Fibroblast of villous mesenchyme (primary cell): ENCODE measurements at places on chromosomes 3 and 15. TPM values are rescaled to one million over a fixed set of nuclear protein-coding genes. Genes with fewer than 3 reads are reported as not detected.

GRCh38 chr15:93428150-93428549, 339.1 kb upstream of the RGMA start:
- DNase-seq, result no peak

GRCh38 chr15:92883876-92884435, 16.2 kb upstream of the CHD2 start:
- no peak for DNase-seq

- no peak for DNase-seq
Observed at GRCh38 chr15:66779331-66780009, 77.4 kb downstream of the SMAD6 start.

- DNase-seq, result no peak
Observed at GRCh38 chr3:36095238-36095637, 285.1 kb upstream of the STAC start.

DNA sequence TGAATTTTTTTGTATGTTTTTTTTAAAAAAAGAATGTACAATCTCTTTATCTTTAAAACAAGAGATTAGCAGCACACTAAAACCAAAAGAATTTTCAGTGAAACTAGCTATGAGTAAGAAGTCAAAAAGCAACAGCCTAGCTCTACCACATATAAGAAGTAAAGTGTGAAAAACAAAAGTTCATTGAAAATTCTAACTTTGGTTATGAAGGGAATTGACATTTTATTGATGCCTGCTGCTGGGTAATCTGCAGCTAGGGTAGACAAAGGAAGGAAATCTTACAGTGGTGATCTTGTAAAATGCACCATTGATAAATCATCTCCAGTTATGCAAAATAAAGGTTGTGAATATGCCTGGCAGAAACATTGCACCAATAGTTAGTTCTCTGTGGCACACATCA, 37.8 kb upstream of the FOXB1 start:
- DNase-seq, result no peak

DNA sequence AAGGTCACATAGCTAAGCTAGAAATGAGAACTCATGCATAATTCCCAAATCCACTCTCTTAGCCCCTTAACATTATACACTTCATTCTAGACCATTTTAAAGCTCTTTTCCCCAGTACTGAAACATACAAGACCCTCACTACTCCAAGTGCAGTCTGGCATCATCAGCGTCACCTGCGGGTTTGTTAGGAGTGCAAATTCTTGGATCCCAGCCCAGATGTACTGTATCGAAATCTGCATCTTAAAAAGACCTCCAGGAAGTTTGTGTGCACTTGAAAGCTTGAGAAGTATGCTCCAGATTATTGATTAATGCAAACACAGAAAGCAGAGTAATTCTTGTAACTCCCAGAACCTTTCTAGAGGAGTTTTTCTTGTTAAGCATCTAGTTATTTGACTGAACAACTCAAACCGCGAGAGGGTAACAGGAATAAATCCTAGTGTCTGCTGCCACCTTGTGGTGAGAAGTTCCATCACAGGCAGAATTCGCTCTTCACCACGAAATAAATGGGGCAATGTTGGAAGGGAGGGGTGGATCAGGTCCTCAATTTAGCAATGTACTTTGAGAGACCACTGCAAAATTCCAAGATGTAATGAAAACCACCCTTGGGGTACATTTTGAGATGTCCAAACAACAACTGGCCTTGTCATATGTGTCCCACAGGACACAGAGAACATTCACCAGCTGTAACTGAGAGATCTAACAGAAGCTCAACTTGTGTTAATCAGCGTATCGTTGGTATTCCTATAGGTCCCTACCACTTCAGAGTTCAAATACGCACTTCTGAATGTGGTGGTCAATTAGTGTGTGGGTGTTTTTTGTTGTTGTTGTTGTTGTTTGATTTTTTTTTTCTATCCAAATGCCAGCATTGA, 583 bp upstream of the C3orf49 start:
- DNase-seq, result peak; percentile 65

GRCh38 chr3:7367968-7368367, 507.1 kb downstream of the GRM7 start:
- DNase-seq, result no peak

Gene CLDN16
- total RNA-seq, result under 0.01 and 0.43 TPM in 2 replicates

Gene CD86
- not detected in 2 replicates for total RNA-seq
